ENCODE measurements at places on chromosomes 11 and 22.
A peak's percentile ranks its signal among the peaks of the same experiment; 100 is the strongest.

GRCh38 chr11:131771471-131771870, 401.1 kb downstream of the NTM start:
- DNase-seq = no peak

DNA sequence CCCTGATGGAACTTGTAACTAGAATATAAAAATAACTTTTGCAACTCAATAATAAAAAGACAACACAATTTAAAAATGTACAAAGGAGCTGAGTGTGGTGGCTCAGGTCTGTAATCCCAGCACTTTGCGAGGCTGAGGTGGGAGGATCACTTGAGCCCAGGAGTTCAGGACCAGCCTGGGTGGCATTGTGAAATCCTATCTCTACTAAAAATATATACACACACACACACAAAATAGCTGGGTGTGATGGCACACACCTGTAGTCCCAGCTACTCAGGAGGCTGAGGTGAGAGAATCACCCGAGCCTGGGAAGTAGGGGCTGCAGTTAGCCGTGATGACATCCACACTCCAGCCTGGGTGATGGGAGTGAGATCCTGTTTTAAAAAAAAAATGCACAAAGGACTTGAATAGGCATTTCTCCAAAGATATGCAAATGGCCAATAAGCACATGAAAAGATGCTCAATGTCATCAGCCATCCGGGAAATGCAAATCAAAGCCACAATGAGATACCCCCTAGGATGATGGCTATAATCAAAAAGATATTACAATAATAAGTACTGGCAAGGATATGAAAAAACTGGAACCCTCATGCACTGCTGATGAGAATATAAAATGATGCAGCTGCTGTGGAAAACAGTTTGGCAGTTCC, 59.8 kb upstream of the SEPTIN5 start:
- no peak for DNase-seq

DNA sequence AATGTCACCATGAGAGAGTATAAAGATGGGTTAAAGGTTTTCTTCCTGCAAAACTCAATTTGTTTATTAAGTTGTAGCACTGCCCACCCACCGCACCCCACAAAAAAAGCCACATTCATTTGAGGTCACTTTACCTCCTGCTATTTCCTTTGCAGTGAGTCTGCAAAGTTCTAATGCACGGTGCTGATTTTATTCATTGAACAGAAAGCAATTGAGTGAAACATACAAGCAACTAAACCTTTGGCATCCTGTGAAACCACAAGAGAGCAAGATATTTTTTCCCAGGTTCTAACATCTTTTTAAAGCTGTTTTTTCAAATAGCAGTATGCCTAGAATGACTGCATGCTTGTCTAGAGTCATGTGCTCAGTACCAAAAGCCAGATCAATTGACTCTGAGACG, 39.0 kb downstream of the RRAS2 start:
- no peak for DNase-seq

- DNase-seq = no peak
Measured at GRCh38 chr11:55697817-55698216, 35.8 kb downstream of the OR4C6 start.

DNA sequence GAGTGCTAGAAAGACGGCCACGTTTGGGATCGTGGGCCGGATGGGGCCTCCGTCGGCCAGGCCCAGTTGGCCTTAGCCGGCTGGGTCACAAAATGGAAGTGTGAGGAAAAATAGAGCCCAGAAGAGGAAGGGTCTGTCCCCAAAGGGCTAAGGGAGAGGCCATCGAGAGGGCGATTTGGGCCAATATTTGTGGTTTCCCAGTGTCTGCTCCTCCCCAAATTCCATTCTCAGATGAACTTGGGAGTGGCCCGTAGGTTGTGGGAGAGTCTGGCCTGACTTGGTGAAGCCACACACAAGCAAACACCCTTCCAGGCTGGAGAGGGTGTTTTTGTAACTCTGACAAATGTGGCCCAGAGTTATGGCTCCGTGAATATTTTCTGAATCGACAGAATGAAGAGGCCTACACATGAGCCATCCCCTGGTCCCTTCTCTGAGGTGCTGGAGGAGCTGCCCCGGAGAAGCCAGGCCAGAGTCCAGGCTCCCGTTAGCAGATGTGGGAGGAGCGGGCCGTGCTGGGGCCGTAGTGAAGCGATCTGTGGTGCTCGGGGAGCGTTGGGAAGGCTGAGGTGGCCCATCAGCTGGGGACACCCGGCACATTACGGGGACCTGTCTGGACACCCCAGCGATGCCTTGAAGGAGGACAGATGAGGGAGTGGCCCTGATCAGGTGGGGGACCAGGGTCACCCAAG, 73.5 kb upstream of the PPARA start:
- no peak for DNase-seq

- DNase-seq = no peak
Measured at GRCh38 chr22:35893698-35894097, 134.9 kb downstream of the RBFOX2 start.

- DNase-seq = no peak
Measured at GRCh38 chr22:26646158-26646557, 11.2 kb upstream of the MIAT start.

- no peak for DNase-seq
Measured at GRCh38 chr11:56624661-56625110, 10.0 kb upstream of the OR5M1 start.

DNA sequence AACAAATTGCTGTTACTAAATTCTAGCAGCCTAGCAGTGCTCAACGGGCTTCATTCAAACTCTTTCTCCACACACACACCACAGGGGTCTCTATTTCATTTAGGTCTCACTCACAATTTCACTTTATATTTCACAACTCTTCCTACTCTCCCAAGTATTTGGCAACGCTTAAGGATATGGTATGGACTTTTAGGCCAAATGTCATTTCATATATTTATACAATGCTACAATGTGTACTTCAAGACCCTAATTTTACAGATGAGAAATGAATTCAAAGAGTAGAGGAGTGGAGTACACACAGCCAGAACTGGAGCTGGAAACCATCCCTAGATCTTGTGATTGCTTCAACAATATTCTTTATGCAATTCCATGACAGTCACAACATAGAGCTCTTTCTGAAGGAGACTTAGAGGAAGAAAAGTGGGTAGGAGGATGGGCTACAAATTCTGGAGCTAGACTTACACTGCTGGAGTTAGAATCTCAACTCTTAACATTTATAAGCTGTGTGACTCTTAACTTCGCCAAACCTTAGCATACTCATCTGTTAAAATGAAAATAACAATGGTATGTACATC, 2.5 kb upstream of the MS4A13 start:
- DNase-seq = no peak

GRCh38 chr11:110454609-110455008, 24.9 kb downstream of the FDX1 start:
- DNase-seq = no peak

DNA sequence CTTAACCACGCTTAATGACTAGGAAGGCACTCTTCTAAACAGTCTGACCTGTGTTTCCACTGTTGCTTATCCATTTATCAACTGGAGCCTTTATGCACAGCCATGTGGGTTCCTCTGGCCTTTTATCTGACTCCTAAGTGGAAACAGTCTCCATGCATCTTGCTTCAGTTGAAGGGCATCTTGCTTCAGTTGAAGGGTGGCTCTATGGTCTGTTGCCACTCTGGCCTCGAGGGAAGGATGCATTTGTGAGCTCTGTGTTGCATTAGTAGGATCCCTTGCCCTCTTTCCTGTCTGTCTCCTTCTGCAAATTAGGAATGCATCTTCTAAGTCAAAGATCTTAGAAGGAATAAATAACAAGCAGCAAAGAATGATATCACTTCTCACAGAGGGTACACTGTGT, 25.8 kb upstream of the C11orf96 start:
- no peak for DNase-seq

GRCh38 chr22:37330200-37331033, 48.1 kb downstream of the CYTH4 start:
- DNase-seq = peak; percentile 31

DNA sequence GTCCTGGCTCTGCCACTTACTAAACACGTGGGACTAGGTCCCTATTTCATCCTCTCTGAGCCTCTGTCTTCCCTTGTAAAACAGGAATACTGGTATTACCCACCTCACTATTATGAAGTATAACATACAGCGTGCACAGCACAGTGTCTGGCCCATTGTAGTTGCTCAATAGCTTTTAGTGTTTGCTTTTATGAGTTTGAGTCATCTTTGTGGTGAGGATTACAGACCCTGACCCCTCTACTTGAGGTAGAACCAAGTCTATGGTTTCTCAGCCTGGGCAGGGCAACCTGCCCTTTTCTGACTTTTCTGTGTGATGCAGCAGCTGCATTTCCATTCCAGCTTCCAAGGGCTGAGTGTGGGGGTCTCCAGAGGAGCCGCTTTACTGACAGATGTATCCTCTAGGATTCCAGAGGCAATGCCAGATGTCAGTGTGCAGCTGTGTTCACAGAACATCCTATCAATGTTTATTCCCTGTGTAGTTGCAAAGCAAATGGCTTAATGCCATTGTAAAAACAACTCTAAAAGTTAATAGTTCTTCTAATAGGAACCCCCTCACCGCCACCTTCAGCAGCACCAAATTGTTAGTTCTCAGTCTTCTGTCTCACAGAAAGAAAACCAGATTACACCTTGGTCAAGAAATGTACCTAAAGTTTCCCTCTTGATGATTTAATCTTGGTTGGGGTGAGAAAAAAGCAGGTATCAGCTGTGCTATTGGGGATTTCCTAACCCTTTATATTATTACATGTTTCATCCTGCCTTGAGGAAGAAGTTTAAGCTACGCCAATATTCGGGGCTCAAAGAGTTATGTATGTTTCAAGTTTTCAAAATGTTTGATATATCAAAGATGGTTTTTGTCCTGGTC, 16.8 kb downstream of the PRR5L start:
- DNase-seq = no peak

- DNase-seq = no peak
Measured at GRCh38 chr11:125451400-125452124, 44.5 kb downstream of the FEZ1 start.

DNA sequence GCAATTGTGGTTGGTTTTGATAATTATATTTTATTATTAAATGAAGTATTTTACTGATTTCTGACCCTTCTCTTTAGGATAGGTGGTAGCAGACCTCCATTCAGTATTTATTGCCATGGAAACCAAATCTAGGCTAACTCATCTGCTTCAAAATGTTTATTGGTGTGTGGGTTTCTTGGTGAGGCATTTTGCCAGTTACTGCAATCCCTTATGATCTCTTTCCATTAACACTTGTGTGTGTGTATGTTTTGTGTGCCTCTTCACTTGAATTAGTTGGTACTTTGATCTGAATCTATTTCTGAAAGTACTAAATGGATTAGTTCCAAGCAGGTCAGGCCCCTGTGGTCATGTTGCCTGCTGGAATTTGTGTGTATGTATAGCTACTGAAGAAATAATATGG, 184.4 kb upstream of the C11orf87 start:
- no peak for DNase-seq

GRCh38 chr11:75276686-75277085, 36.1 kb downstream of the TPBGL start:
- peak; percentile 83 for DNase-seq
